ENCODE measurements at places on chromosomes 11 and 22.

- DNase-seq, result no peak
Observed at GRCh38 chr11:124493016-124493655, 47.6 kb upstream of the OR8B8 start.

DNA sequence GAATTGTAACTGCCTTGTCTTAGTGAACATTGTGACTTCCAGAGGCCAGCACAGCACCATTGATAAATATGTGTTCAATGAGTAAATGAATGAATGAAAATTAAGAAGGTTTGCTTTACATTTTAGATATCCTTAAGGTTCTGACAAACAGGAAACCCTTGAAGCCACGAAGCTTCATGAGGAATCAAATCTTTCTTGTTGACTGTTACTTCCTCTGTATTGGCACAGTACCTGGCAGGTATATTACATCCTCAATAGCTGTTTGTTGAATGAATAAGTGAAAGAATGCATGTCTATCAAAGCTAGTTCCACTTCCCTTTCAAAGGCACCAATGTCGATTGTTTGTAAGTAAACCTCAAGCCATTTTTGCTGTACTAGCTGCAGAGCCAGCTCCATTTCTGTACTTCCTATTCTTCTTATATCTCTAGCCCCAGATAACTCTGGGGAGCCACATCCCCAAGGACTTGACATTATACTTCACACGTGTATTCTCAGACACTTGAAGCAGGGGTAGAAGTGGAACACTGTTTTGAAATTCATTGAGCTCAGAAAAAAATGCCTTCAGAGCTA is 140.3 kb upstream of the RAG2 start:
- DNase-seq, result no peak

GRCh38 chr11:47433157-47433556 is 6.9 kb upstream of the PSMC3 start:
- DNase-seq, result no peak

DNA sequence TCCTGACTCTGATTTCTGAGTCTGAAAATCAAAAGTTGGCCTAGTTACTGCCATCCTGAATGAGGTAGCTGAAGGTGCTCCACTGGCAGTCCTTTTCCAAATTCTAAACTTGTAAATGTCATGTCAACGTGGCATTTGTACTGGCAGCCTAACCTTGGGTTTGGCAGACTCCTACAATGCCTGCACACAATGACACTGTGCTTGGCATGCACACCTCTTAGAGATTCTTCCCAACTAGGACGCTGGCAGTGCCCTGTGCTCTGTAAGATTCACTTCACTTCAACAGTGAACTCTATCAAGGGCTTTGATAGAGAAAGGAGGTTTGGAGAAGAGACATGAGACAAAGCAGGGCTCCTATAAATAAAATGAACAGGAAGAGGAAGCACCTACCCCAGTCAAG is 21.9 kb upstream of the PPP2R1B start:
- DNase-seq, result no peak

DNA sequence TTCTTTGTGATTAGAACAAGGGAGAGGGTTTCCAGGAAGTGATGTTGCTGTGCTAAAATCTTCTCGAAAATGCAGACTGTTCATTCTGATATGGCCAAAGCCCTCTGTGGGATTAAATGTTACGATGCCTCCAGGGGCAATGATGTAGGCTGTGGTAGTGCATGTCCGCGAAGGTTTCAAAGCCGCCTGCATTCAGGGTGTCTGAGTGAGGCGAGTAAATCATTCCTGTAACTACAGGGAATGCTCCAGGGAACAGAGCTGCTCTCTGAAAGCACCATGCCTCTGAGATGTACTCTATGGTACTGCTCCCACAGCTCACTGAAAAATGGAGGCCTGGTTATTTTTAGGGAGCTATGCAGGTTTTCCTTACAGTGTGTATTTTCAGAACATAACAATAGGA is 21.2 kb downstream of the PDGFD start:
- no peak for DNase-seq
